Suprapubic skin (tissue), 4 donors: ENCODE measurements at places on chromosomes 7 and 10.

GRCh38 chr10:122181876-122182275 lies 89.2 kb upstream of the BTBD16 start:
- DNase-seq = no peak

DNA sequence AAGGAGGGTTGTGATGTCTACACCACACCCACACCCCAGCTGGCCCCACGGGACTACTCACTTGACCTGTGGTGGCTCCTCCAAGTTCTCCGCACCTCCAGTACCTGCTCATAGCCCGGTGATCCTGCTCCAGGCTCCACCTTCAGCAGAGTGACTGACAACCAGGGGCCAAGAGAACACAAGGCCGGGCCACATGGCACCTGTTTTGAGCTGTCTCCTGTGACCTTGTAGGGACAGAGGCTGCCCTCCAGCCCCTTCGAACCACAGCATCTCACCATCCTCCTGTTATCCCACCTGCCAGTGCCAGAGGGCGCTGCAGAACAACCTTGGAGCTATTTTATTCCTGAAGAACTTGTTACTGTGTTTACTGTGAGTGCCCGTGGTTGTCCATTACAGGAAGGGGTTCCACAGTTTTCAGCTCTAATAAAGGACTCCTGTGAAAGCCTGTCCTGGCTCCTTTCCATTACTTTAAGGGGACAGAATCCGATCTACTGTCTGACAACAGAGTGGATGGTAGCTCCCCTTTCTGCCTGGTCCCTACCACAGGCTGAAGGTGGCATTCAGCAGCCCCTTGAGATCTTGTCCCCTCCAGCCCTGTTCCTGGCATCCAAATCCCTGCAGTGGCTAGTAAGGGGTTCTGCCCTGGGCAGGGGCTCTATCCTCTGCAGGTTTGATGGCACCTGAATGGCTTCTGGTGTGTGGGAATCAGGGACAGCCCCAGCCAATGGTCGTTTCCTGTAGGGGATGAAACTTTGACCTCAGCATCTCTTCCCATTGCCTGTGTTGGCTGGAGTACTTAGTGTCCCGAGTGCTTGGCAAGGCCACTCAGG lies 50.8 kb downstream of the C10orf120 start:
- peak; percentile 72 for DNase-seq

DNA sequence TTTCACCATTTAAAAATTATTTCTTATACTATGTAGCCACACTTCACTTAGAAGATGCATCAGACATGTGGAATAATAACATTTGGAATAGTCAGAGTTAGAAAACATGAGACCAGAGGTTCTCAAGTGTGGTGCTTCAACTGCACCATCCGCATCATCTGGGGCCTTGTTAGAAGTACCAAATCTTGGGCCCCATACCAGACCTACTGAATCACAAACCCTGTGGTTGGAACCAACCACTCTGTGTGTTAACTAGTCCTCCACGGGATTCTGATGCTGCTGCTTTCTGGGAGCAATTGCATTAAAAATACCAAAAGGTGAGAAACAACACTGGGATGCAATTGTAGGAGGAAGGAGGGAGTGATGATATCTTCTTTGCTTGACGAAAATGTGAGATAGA lies 125.2 kb downstream of the GNAT3 start:
- DNase-seq = no peak

GRCh38 chr10:1121271-1121970 lies 65.2 kb downstream of the WDR37 start:
- peak; percentile 77 for DNase-seq

DNA sequence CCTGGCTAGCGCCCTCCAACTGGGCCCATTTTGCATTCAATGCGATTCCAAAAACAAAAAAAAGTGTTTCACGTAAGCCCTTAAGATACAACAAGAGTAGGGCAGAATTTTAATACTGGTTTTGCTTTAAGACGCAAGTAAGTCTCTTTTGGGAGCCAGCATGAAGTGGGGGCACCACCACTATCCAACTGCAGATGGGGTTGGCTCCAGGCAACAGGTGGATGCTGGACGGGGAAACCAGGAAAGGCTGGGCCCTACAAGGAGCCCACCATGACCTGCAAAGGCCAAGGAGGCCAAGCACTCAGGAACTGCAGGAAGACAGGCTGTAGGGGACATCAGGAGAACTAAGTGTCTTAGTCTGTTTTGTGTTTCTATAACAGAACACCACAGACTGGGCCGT lies 86.5 kb upstream of the INSIG1 start:
- DNase-seq = peak; percentile 54

GRCh38 chr10:101285519-101286070 lies 56.3 kb upstream of the LBX1 start:
- no peak for DNase-seq

DNA sequence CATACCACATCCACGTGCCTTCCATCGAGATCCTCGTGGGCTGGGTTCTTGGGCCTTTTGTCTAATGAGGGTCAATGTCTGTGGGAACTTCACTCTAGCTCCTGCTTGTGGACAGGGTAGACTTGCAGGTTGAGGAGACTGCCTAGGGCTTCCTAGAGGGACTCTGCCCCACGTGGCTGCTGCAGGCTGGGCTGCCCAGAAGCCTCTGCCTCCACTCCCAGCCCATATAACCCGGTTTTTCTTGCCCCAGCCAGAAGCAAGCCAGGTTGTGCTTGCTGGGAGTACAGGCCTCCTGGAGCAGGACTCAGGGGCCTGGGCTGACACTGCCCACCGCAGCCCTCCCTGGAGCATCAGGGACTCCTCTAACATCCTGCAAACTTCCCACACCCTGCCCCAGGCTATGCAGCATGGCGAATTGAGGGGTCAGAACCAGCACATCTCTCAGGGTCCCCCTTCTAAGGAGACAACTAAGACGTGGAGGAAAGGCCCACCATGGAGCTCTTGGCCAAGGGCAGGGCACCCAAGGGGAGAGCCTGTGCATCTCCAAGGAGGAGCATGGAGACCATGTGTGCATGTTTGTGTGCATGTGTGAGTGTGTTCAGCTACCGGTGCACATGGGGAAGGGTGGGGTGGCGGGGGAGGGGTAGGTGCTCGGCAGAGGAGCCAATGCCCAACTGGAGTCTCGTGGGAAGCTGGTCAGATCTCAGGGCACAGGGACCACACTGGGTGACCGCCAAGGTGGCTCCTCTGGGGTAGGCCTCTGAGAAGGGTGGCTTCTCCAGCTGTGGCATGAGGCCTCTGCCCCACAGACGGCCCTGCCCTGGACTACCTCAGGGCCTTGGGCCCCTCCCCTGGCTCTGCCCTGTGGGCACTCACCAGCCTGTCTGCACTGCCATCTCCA lies 62.6 kb downstream of the RASGEF1A start:
- DNase-seq = no peak

DNA sequence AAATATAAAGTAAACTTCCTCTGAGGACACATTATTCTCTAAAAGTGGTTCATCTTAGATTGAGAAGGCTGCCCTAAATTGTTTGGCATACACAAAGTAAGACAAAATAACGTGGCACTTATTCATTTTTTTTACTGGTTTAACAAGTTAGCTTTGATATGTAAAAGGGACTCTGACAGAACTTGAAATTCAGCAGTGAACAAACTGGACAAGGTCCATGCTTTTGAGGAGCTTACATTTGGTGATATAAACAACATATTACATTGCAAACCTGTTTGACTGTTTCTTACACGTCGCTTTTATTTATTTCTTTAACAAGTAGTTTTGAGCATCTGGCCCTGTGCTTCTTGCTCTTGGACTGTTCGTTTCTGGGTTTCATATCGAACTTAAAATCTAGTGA lies 253.1 kb upstream of the POM121L12 start:
- DNase-seq = no peak

- DNase-seq = no peak
Measured at GRCh38 chr10:95635319-95635733, 21.2 kb downstream of the ALDH18A1 start.

- DNase-seq = no peak
Measured at GRCh38 chr10:23253780-23254179, 61.7 kb downstream of the PTF1A start.

DNA sequence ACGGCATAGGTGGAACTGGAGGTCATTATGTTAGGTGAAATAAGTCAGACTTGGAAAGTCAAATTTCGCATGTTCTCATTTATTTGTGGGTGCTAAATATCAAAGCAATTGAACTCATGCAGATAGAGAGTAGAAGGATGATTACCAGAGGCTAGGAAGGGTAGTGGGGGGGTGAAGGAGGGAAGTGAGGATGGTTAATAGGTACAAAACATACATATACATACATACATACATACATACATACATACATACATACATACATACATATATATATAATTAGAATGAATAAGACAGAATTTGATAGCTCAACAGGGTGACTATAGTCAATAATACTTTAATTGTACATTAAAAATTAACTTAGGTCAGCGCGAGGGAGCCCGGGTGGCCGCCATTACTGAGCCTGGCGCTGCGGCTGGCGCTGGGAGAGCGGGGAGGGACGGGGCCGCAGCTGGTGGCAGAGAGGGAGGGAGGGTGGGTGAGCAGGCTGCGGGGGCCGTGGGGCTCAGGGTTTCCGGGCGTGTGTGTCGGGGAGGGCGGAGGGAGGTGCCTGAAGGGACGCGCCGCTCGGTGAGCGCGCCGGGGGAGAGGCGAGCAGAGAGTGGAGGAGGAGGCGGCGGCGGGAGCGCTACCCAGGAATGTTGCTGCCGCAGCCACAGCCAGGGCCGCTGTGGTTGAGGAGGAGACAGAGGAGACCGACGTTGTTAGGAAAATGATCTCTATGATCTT lies 85.8 kb upstream of the EGFR start:
- DNase-seq = peak; percentile 70

DNA sequence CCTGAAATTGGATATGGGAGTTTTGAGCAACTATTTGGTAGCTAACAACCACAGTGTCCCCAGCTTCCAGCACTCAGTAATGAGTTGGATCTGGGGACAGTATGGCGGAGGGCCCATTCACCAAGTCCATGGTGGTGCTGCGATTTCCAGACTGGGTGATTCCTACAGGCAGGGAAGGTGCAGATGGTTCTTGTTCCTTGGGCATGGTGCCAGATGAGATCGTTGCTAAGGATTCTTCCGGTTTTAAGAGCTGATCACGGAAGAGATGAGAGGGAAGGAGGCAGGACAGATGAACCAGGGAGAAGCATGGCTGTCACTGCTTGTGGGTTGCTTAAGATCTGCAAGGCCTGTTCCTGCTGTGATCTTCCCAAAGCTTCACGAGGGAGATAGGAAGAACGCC lies 380.3 kb downstream of the TCERG1L start:
- DNase-seq = no peak

DNA sequence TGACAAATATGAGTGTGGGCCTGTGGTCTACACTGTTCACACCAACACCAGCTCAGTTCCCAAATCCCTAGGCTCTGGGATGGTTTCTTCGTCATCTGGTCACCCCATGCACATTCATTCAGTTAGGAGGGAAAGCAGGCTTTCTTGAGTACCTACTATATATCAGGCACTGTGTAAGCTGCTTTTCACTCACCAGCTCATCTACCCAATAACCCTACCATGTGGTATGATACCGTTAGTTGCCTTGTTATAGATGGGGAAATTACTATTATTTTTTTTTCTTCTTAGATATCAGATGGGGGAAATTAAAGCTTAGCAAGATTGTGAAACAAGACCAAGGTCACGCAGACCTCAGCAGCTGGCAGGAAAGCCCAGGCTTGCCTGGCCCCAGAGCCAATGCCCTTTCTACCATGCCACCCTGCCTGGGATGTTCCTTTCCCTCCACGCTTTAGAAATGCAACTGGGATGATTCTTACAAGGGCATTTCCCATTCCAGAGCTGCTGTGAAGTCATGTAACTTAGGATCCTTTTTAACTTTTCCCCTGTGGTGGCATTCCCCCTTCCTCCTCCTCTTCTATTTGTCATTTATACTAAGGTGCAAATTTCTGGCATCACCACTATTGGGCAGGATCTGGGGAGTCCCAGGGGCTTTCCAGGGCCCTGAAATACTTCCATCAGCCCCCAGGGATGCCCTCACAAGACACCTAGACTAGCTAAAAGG lies 93.1 kb upstream of the EFCAB10 start:
- no peak for DNase-seq

- DNase-seq = no peak
Measured at GRCh38 chr10:127024685-127025435, 119.6 kb downstream of the DOCK1 start.

DNA sequence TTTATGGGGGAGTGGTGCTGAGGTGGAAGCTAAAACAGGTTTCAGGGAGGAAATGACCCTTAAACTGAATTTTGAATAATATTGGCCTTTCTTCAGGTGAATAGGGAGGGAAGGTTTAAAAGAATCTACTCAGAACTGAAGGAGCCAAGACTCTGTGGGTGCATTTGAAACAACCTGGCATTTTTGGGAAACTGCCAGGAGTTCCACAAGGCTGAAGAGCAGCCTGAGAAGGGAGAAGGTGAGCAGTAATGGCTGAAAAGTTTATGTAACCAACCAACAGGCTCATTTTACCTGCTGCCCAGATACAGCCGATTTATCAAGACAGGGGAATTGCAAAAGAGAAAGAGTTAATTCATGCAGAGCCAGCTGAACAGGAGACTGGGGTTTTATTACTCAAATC lies 4.0 kb upstream of the PANK1 start:
- DNase-seq = no peak

DNA sequence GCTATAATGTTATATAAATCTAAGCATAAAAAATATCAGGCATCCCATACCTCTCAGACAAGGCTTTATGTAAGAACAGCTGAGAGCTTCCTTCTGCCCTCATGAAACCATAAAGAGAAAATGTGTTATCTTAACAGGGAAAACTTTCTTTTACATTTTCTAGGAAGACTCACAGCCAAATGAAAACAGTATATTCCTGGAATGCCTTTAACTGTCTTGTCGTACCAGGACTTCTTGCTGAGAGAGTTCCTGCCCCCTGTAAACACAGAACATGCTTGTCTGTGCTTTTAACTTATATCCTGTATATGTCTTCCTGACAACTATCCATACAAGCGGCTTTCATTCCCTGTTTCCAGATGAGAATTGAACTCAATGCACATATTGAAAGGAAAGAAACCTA lies 64.8 kb upstream of the AHR start:
- no peak for DNase-seq

GRCh38 chr7:33806298-33807154 lies 98.8 kb upstream of the BMPER start:
- no peak for DNase-seq

GRCh38 chr7:92614660-92615174 lies 24.5 kb upstream of the FAM133B start:
- no peak for DNase-seq

DNA sequence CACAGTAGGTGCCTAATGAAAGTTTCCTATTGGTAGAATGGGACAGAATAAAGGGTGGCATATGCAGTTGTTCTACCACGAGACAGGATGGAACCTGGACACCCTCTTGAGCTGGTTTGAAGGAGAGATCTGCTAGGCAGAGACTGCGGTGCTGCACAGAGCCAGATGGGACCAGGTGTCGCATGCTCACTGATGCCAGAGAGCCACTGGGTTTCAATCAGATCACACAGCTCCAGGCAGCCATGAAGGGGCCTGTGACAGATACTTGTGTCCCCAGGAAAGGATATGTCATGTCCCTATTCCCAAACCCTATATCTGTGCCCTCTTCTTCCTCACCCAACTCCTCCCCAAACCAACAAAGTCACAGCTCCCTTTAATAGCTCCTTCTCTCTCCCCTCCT lies 235.7 kb downstream of the PRPF18 start:
- DNase-seq = no peak

- DNase-seq = peak; percentile 77
Measured at GRCh38 chr10:80196270-80196949, 8.9 kb downstream of the ANXA11 start.
